ENCODE measurements at places on chromosomes 12 and 14. TPM values are rescaled to one million over a fixed set of nuclear protein-coding genes. Genes with fewer than 3 reads are reported as not detected.

The ACRBP gene
- 0.60 TPM for total RNA-seq

The OS9 gene
- 215 TPM for total RNA-seq

The GSKIP gene
- 22.8 TPM for total RNA-seq

The ING4 gene
- 34.8 TPM for total RNA-seq

The TTC9 gene
- total RNA-seq: 8.4 TPM
